ENCODE measurements at places on chromosomes 11 and 22.
A peak's percentile ranks its signal among the peaks of the same experiment; 100 is the strongest.

DNA sequence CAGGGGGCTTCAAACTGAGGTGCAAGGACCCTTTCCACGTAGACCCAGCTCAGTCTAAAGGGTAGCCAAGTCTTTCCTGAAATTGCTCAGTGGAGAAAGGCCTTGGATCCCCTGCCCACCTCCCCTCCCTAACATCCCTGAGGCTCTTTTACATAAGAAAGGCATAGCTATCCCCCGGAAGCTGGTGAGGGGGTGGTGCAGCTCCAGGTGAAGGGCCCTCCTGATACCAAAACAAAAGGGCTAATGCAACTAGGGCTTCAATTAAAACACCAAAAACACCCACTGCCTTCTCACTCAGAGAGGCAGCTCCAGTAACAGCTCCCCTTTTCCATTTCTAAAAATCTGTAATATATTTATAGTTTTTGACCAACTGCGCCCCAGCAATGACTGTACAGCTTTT, 5.8 kb downstream of the SHANK2 start:
- DNase-seq: no peak

GRCh38 chr11:117172724-117173421, 5.7 kb upstream of the SIDT2 start:
- no peak for DNase-seq

DNA sequence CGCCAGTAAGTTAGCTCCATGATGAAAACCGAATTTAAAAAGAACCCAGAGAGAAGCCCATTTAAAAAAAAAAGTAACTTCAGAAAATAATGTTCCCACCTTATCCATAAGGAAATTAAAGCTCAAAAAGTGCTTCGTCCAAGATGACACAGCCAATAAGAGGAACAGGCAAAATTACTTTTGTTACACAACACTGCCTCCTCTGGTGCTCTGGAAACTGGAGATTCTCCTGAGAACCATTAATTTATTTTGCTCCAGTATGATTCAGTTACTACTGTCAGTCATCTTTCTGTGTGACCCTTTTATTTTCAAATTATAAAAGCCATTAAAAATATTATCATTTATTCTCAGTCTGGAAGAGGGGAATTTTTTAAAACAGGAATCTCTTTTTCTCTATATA, 2.0 kb downstream of the IFT27 start:
- DNase-seq: peak; percentile 71

- peak; percentile 54 for DNase-seq
These were observed 23.7 kb downstream of the NCF4 start for GRCh38 chr22:36884349-36885158.

DNA sequence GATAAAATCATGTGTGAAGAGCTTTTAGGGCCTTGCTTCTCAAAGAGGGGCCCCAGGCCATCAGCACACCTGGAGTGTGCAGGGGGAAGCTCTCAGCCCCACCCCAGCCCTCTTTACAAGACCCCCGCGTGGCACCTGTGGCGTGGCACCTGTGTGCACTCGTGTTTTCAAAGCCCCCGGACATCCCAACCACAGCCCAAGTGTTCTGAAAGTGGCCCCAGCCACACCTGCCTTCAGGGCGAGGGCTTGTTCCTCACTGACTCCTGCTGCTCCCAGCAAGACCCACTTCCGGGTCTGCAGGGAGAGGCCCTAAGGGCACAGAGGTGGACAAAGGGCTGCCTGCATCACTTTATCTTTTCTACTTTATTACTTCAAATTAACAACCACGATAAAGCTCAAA, 17.5 kb upstream of the TMEM184B start:
- no peak for DNase-seq

DNA sequence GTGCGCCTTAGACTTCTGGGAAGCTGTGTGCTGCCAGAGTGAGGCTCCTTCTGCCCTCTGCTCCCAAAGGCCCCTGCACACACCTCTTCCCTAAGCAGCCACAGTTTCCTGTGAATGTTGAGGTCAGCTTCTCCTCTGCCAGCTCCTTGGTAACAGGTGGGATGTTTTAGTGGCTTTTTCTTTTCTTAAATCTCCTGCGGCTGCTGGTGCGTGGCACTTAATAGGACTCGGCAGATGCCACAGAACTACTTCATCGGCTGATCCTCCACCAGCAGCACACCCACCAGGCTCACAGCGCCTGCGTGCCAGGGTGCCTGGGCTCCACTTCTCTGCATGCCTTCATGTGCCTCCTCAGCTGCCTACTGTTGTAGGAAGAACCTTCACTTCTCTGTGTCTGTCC, 87.8 kb downstream of the RCN1 start:
- DNase-seq: no peak

- DNase-seq: no peak
These were observed 50.3 kb upstream of the SORL1-AS1 start for GRCh38 chr11:121503051-121503450.

DNA sequence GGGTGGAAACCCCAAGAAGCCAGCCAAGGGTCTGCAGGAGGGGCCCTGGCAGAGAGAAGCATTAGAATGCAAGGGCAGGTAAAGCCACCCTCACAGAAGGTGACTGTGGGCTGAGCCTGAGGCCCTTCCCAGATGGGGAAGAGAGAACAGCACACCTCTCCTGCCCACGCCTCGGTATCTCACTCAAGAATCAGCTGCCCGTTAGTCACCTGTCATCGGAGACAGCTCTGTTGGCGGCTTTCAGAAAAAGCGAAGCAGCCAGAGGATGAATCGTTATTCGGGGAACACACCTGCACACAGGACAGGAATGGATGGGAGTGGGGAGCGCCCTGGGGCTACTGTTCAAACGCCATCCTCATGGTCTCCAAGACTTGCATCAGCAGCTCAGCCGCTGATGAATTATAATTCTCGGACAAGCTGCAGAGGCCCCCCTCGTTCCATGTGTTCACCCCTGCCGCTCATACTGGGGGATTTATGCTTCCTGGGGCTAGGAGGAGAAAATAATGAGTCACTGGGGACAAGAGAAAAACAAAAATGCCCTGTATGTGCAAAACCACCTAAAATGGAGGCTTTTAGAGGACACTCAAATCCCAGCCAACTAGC, 21.6 kb upstream of the TMA7B start:
- DNase-seq: no peak

GRCh38 chr11:58774164-58774593, 42.4 kb upstream of the GLYAT start:
- no peak for DNase-seq

DNA sequence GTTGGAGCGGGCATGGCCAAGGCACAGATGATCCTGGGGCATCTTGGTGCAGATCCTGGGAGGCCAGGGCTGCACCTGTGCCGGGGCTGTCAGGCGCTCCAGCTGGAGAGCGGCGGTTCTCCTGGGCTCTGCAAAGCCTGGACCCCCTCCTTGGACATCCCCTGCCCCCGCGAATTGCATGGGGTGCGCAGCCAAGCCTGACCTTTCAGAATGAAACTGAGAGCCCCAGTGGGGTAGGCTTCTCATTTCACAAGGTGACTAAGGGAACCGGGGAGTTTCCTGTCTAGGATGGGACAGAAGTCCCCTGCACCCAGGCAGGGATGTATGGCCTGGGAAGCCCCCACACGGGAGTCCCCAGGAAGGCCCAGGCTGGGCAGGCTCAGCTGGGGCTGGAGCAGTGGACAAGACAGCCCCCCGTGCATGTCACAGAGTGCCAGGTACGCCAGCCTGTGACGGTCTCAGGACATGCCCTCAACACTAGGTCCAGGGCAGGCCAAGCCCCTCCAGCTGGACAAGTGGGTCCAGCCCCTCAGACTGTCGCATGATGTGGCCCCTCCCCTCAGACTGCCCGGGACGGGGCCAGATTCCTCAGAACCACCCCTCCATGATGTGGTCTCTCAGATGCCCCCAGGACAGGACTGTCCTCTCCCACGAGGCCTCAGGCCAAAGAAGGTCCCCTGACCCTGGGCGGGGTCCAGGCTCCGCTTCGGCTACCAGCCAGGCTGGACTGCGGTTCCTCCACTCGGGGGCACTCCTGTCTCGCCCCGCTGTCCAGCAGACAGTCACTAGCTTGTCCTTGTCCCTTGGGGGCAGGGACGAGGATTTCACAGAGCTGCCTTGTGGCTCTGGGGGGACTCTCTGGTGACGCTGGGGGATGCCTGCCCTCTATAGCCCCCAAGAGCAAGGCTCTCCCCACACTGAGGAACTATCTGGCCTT, 2.3 kb downstream of the LSP1 start:
- no peak for DNase-seq

GRCh38 chr11:26229257-26229656, 102.7 kb upstream of the ANO3 start:
- DNase-seq: peak; percentile 66

GRCh38 chr22:30828187-30829155, 133.8 kb downstream of the OSBP2 start:
- no peak for DNase-seq

DNA sequence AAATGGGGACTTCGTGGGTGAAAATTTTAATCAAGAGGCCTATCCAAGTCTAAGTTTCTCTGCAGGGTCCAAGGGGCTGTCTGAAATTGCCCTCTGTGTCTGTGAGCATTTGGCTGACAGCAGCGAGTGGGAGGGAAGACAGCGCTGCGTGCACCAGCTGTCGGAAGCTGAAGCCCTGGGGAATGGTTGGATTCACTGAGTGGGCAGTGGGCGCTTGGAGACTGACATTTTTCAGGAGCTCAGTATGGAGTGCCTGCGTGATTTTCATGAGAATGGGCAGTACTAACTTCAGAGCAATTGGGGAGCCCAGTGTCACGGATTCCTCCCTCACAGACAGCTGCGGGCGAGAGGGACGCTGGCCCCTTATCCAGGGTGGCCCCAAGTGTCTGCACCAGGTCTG, 388.8 kb upstream of the B3GAT1 start:
- no peak for DNase-seq

- DNase-seq: no peak
These were observed 2.8 kb upstream of the PHLDB1 start for GRCh38 chr11:118604566-118604965.

- no peak for DNase-seq
These were observed 74.2 kb upstream of the SLC25A18 start for GRCh38 chr22:17489101-17489500.

DNA sequence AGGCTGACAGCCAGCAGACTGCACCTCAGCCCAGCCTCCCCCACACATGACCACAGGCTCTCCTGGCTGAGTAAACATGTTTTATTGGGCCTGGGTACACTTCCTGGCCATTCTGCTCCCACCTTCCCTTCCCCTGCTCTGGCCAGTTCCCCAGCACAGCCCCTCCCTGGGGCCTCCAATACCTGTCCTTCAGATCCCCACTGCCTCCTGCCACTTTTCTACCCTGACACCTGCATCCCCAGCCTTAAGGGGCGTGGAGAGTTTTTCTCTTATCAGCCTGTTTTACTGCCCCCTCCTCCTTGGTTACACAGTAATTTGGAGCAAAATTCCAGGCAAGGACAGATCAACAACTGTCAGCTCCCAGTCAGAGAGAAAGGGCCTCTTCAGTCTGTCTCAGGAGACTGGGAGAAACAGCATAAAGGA, at the start of gene ISX:
TSS of gene ISX (plus strand) at position 363 of the 423 bp plus-strand sequence. CDS start 930 bp downstream, outside the sequence.
- no peak for DNase-seq

DNA sequence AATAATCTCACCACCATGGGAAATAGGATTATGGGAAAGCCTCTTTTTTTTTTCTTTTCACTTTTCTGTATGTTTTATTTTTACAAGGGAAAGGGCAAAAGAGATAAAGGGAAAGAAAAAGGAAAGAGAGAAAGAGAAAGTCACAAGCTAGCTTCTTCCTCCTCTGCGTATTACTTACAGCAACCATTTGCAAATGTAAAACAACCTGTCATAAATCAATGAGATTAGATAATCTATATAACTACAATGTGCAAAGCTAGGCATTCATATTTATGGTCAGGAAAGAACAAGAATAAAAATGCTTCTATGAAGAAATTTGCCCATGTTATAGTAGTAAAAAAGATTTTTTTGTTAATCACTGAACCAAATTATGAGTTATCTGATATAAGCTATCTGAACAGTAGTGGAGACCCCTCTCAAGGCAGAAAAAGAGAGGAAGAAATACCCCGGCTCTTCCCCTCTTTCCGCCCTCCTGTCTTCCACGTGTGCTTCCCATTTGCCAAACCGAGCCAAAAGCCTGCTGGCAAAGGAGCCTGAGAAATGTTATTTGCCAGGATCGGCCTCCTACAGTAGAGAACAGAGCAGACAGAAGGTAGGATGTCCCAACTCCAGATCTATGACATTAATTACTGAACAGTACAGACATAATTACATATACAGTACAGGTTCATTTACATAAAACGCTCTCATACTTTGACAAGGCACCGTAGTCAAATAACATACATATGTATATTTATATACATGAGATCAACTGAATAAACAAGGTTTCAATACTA, 50.2 kb downstream of the ARHGAP32 start:
- DNase-seq: peak; percentile 33

DNA sequence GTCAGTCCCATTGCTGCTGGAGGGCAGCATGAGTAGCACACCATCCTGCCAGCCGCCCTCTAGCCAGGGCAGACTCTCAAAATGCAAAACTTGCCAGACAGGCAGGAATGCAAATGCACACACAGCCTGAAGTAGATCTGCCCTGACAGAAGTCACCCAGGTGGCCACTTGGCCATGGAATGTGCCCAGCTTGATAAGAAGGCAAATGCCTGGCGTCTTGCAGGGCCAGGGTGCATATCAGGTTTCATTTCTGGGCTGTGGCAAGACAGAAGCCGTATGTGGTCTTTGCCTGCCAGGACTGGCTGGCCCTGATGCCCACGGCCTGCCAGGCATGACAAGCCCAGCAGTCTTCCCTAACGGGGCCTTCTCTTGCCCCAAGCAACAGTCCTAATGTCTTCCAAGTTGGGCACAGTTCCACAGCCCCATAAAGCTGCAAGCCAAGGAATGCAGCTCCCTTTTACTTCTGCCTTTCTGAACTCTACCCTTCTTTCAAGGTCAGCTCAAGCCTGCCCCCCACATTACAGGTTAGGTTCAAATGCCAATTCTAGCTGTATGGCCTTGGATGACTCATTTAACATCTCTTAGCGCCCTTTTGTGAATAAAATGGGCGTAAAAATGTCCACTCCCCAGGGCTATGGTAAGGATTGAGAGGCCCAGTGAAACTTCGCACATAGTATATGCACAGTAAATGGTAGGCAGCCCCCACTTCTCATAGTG, 29.7 kb downstream of the POU2AF3 start:
- DNase-seq: no peak

- peak; percentile 29 for DNase-seq
These were observed 11.4 kb downstream of the PACS1 start for GRCh38 chr11:66081505-66081904.

- DNase-seq: peak; percentile 12
These were observed 1378.0 kb downstream of the BRD1 start for GRCh38 chr22:48449466-48450187.

- no peak for DNase-seq
These were observed 747 bp downstream of the TPCN2 start for GRCh38 chr11:69049490-69049867.

DNA sequence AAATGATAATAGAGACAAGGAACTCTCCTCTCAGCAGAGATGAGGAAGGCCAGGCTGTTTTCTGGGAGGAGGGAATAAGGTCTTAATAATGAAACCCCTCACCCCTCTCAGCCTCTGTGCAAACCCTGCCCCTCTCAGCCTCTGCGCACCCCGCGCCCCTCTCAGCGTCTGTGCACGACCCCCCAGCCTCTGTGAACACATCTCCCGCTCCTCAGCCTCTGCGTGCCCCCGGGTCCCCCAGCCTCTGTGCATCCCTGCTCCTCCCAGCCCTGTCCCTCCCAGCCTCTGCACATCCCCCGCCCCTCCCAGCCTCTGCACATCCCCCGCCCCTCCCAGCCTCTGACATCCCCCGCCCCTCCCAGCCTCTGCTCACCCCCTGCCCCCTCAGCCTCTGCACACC, 837.8 kb downstream of the TBC1D22A start:
- no peak for DNase-seq

GRCh38 chr11:72326151-72326848, 82.3 kb upstream of the PHOX2A start:
- DNase-seq: peak; percentile 85

GRCh38 chr22:37472418-37473006, 13.7 kb downstream of the MFNG start:
- peak; percentile 49 for DNase-seq

GRCh38 chr11:15180212-15180792, 65.6 kb downstream of the INSC start:
- DNase-seq: peak; percentile 65

Data from GM23248 (cell line).